ENCODE measurements at places on chromosomes 11 and 22.

GRCh38 chr22:43909708-43910107, 13.9 kb upstream of the PNPLA3 start:
- DNase-seq: no peak

GRCh38 chr11:126926376-126926791, 74.2 kb downstream of the KIRREL3 start:
- no peak for DNase-seq

DNA sequence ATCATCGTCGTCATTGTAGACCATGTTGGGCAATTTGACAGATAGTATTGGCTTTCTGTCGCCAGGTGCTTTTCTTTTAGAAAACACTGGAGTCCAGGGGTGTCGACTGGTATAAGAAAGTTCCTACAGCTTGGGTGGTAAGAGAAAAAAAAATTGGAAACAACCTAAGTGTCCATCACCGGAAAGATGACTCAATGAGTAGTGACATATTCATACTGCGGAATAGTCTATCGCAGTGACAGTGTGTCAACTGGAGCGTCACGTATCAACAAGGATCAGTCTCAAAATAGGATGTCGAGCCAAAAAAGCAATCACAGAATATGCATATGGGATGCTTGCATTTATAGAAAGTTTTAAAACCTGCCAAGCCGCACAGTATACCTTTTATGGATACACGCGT, 157.6 kb downstream of the MN1 start:
- DNase-seq: no peak

DNA sequence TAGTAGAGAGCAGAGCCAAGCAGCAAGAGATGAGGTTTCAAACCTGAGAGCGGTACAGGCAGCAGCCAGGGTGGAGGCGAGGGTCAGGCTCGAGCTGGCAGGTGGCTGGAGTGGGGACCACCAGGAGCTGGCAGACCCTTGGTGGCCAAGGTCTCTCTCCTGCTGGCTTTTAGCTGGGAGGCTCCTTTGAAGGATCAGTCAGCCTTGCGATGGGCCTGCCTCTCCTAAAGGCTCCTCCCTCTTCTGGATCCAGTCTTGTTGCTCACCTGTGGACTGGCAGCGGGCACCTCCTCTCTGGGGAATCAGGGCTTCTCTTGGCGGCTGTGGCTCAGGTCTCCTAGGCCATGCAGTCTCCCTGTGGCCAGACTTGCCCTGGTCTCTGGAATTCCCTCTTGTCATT, 24.8 kb downstream of the TPST2 start:
- DNase-seq: no peak

GRCh38 chr11:128927683-128928336, 14.9 kb downstream of the TP53AIP1 start:
- DNase-seq: no peak

- DNase-seq: peak; percentile 85
Observed at GRCh38 chr11:75492181-75492820, 33.4 kb downstream of the GDPD5 start.

DNA sequence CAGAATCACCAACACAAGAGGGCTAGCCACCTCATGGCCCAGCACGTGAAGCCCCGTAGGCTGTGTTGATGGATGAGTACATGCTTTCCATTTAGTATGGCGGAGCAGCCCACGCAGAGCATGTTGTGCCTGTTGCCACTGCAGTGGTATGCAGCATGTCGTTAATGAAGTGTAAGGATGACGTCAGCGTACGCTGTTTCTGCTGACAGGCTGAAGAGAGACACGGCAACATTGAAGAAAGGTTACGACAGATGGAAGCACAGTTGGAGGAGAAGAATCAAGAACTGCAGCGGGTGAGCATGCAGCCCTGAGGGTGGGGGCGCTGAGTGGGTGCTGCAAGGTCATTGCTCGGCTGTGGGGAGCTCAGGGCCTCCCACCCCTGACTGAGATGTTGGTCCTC, 62.8 kb downstream of the PPFIA1 start:
- DNase-seq: no peak

- no peak for DNase-seq
Observed at GRCh38 chr22:48721395-48721669, 1106.3 kb downstream of the BRD1 start.

- peak; percentile 34 for DNase-seq
Observed at GRCh38 chr11:3137486-3138177, 27.5 kb downstream of the OSBPL5 start.

GRCh38 chr11:73192272-73192671, 25.8 kb upstream of the P2RY2 start:
- peak; percentile 44 for DNase-seq

- DNase-seq: no peak
Observed at GRCh38 chr22:44158816-44159215, 21.9 kb upstream of the PARVG start.

- DNase-seq: no peak
Observed at GRCh38 chr22:43159484-43160178, 8.3 kb downstream of the TSPO start.

DNA sequence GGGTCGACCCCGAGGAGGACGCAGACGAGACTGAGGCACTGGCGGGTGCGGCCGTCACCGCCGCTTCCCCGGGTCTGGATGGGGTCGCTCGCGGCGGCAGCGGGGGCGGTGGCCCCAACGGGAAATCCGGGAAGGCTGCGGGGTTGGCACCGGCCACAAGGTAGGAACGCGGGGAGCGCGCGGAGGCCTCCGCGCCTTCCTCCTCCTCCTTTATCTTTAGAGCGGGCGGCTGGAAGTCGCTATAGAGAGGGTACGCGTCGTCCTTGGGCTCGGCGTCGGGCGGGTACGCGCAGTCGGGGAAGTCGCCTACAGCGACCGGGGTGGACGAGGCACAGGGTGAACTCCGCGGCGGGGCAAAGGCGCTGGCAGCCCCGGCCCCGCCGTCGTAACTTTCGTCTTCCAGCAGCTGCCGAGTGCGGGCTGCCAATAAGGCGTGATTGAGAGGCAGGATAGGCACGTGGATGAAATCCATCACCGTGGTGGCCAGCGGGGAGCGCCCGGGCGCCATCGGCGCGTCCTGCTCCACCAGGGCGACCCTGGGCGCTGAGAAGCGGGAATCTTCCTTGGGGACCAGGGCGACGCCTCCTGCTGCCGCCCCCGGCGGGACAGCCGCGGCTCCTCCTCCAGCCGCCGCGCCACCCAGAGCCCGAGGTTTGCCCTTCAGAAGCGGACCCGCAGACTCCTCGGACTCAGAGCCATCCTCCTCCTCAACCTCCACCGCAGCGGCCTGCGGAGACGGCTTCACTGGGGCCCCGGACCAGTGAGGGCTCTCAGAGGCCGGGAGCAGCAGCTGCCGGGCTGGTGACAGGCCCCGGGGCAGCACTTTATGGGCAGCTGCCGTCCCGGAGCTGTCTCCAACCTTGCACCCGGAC, 1.7 kb downstream of the PGR start:
- peak; percentile 6 for DNase-seq

DNA sequence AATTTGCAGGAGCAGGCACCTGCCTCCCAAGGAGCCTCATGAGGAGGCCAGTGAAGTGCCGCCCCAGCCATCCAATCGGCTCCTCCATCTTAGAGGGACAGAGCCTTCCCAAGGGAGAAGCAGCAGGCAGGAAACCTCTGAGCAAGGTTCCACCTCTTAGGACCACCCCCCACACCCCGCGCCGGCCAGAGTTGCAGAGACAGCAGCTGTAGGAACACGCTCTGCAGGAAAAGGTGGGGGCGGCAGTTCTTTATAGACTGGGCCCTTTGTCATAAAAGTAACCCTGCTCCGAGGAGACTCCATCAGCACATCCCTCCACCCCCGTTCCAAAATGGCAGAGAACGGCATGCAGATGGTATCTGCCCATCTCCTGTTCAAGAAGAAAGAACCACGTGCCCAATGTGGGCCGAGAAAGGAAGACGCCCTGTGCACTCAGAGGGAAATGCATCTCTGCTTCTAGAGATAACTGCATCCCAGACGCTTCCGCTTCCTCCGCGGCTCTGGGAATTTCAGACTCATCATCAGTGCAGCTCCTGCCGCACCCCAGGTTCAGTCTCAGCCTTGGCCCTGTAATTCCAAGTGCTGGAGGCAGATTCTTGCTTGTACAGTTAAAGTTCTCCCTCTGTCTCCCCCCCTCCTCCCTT, 98.5 kb downstream of the SPATA19 start:
- DNase-seq: no peak

DNA sequence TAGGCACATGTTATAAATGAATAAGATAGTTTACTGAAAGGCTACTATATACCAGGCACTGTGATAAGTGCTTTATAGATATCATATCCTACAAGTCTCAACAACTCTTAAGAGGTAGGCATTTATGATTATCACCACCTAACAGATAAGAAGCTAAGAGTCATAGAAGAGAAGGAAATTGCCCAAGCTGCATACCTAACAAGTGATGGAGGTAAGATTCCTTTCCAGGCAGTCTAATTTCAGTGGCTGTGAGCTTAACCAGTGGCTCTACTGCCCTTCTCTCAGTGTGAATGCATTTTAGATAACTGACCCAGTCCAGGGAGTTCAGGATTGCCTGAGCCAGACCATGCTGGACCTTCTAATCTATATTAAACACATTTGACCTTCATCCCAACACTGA, 39.2 kb downstream of the HEPHL1 start:
- DNase-seq: no peak

DNA sequence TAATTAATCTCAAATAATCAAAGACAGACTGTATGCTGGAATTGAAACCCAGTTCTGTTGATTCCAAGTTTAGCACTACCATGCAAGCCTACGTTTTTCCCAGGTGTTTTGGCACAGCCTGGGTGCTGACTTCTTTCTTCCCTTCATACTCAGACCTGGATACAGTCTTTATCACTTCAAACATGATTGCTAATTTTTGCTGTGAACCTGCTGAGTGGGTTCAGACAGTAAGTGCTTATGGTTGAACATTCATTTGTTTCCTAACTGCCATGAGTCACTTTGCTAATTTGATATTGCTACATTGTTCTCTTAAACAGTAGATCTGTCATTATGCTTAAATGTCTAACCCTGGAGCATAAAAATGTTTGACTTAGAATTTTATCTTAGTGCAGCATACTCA, 12.2 kb downstream of the PAAF1 start:
- no peak for DNase-seq

GRCh38 chr11:69372589-69373250, 78.8 kb downstream of the MYEOV start:
- DNase-seq: no peak

Measured in common myeloid progenitor, CD34-positive (primary cell).